ENCODE measurements at places on chromosomes 4 and X.

GRCh38 chr4:67573193-67573592, 14.7 kb downstream of the STAP1 start:
- DNase-seq: no peak

- peak; percentile 5 for DNase-seq
These were observed 591 bp downstream of the PRPS1 start for GRCh38 chrX:107628662-107629539.

GRCh38 chr4:12118651-12119213, 690.0 kb upstream of the HS3ST1 start:
- no peak for DNase-seq

DNA sequence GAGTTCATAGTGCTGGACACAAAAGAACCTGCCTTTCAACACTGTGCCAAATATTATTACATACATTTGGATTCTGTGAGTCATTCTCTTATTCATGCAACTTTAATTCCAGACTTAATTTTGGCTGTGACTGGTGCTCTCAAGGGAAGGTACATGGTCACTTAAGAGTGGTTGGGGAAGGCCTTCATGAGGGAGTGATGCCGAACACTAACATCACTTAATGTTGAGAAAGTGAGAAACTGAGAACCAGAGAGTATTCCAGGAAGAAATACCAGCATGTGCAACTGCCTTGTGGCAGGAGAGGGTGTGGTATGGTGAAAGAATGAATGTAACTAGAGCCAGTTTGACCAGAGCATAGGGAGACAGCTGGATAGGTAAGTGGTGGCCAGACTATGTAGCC, 41.5 kb upstream of the FHDC1 start:
- no peak for DNase-seq

DNA sequence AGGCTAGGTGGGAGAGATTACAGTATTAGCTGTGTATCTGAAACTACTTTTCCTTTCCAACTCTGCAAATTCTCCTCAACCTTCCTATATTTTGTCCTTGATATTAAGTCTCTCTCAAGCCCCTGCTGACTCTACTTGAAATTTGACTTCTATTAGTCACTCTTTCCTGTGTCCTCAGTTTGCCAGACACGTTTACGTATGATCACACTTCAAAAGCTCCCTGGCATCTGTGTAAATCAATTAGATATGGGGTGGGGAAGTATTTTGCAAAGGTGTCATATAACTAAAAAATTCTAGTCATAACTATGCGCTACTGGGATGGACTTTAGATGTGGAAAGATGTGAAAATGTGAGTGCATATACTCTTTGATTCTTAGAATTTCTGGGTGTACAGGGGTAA, 67.4 kb upstream of the ARHGAP24 start:
- DNase-seq: no peak

GRCh38 chrX:10124506-10125247, 32.1 kb upstream of the CLCN4 start:
- DNase-seq: no peak

GRCh38 chrX:24113181-24113580, 36.3 kb upstream of the ZFX start:
- no peak for DNase-seq

- no peak for DNase-seq
These were observed 467.0 kb downstream of the STIM2 start for GRCh38 chr4:27327421-27328181.

DNA sequence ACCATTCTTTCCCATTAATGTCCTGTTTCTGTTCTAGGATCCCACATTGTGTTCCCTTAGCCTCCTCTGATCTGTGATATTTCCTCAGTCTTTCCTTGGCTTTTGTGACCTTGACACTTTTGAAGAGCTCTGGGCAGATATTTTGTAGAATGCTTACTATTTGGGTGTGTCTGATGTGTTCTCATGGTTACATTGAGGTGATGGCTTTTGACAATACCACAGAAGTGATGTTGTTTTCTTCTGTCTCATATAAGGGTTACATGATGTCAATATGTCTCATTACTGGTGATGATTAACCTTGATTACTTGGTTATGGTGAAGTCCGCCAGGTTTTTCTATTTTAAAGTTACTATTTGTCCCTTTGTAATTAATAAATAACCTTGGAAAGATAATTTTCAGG, 183.7 kb downstream of the SOWAHB start:
- DNase-seq: no peak

- no peak for DNase-seq
These were observed 20.7 kb upstream of the IL13RA1 start for GRCh38 chrX:118706681-118707080.

- DNase-seq: no peak
These were observed 32.1 kb downstream of the PIGG start for GRCh38 chr4:531076-531475.

DNA sequence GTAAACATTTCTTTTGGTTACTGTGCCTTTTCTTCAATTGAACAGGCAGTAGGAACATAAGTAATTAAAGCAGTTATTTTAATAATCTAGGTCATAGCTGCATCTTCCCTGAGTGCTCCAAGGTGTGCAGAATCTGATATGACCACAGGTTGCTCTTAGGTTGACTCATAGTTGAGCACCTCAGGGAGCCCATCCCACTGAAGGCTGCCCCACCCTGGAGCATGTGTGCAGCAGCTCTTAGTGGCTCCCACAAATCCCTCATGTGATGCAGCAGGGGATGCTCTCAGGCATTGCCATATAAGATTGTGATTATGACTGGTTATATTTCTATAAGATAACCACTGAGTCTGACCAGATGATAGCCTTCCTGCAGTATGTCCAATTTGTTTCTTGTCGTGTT, 72.3 kb downstream of the ZNF518B start:
- no peak for DNase-seq

- DNase-seq: no peak
These were observed 355.2 kb upstream of the GALNT7 start for GRCh38 chr4:172813359-172813923.

GRCh38 chrX:134753718-134754008, 95.4 kb upstream of the PLAC1 start:
- DNase-seq: no peak
